ENCODE measurements at places on chromosomes 4 and X.

DNA sequence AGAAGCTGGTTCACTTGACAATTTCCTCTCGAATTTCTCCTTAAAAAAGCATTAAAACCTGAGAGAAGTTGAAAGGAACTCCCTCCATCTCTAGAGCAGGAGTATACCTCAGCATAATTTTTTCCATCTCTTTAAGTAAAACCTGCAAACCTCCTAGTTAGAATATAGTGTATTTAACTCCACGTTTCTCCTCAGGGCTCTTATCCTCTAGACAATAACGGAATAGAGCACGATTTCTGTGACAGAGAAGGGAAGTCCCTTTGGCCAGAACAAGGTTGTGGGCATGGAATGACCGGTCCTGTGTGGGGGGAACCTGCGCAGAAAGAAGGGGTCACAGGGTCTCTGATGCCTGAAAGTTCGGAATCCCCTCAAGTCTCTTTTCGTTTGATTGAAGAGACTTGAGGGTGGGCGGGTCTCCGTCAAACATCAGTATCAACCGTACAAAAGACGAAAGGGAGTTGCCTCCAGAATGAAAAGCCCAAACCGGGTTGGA, 697 bp downstream of the ZNF280C start:
- DNase-seq: no peak

- no peak for DNase-seq
Observed at GRCh38 chr4:103400405-103400804, 202.3 kb upstream of the CENPE start.

- DNase-seq: no peak
Observed at GRCh38 chr4:128917781-128918180, 108.3 kb downstream of the JADE1 start.

- no peak for DNase-seq
Observed at GRCh38 chrX:29348288-29348687, 761.0 kb downstream of the IL1RAPL1 start.

GRCh38 chr4:1716065-1716945, 4.2 kb upstream of the SLBP start:
- DNase-seq: no peak

GRCh38 chr4:41832961-41833360, 84.4 kb upstream of the PHOX2B start:
- no peak for DNase-seq

DNA sequence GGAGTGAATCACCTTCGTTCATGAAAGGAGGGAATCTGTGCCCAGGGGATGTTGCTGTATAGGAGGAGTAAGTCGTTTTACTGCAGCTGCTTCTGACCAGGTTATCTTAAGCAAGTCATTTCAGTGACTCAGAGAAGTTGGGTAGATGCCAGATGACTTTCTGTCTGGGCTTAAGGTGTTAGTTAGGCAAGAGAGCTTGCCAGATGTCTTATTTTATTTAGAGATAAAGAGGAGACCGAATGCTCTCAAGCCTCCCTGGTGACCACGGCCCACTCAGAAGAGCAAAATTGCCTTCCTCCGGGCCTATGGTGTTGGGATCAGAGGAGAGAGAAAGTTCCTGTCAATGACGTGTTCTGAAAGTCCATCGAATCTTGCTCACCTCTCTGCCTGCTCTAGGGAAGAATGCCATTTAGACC, 16.3 kb upstream of the ZNF827 start:
- no peak for DNase-seq

DNA sequence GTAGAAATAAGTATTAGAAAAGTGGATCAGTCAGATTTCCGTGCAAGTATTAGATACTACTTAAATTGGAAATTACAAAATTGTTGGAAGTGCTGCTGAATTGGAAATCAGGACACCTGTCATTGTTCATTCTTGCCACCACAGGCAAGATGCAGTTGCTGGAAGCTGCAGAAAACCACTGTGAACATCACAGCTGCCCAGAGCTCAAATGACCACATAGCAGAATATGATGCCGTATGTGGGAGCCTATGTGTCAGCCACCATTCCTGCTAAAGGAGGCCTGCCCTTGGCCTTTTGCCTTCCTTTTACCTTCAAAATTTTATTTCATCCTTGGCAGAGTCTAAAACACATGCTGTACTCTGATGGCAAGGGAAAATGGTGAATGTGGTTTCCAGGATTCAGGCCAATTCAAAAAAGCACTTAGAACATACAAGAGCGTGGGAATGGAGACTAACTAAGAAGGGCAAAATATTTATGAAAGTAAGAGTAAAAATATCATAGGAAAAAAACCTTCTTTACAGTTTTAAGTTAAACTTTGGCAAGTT, 1005.5 kb upstream of the GRID2 start:
- DNase-seq: no peak

- no peak for DNase-seq
Observed at GRCh38 chr4:118032691-118033090, 1.6 kb upstream of the NDST3 start.

DNA sequence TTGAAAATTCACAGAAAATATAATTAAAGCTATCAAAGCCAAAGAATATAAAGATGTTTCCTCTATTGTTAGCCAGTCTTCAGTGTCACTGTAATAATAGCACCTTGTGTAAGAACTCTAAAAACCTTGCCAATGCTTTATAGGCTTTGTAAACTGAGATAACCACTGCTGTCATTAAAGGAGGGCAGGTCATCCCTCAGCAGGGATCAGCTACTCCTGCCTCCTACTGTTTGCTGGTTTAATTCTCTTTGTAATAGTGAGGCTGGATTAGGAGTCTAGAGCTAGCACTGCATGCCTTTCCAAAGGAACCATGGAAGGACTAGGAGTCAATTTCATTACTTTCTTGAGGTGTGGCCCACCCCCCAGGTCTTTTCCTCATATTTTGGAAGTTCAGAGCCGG, 46.2 kb downstream of the FHIP1A start:
- no peak for DNase-seq

GRCh38 chr4:152535360-152535902, 461 bp downstream of the FBXW7 start:
- no peak for DNase-seq

DNA sequence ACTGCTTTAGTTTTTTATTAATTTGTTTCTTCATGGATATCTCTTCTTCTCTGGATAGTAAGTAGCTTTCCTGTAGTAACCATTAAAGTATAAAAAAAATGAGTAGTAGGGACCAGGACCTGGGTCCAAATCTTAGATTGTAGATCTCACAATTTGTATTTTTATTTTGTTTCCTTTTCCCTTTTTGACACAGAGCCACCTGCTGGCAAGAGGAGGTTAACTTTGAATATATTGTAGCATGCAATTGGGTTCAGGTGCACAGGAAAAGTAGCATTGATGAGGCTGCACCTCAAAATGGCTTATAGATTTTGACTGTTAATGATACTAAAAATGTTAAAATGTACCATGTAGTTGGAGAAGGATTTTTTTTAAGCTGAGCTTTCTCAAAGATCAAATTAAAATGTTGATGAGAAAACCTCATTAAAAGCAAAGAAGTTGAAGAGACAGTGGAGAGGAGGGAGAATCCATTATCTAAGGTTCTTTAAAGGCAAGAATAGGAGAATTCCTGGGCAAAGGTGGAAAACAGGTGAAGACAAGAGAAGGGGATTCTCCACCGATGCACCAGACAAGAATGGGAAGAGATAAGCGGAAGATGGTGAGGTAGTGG, 48.3 kb upstream of the HPGDS start:
- DNase-seq: no peak

- DNase-seq: no peak
Observed at GRCh38 chrX:4994855-4995254, 1233.8 kb downstream of the NLGN4X start.

DNA sequence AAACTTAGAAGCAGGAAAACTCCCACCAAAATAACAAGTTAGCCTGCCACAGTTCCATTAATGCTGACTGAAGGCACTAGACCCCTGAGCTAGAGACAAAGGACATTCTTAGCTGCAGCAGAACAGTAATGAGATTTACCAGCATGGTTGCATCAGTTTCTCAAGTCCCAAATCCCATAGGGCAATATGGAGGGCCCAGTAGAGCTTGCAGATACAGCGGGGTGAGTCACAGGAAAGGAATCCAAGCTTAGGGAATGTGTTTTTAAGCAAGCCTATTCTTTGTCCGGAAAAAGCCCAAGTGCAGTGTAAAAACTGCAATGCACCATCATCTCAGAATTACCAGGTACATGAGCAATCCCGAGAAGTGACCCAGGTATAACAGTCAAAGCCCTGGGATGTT, 51.3 kb upstream of the EXOC1L start:
- DNase-seq: no peak

GRCh38 chr4:94115687-94116086, 92.0 kb upstream of the SMARCAD1 start:
- no peak for DNase-seq

DNA sequence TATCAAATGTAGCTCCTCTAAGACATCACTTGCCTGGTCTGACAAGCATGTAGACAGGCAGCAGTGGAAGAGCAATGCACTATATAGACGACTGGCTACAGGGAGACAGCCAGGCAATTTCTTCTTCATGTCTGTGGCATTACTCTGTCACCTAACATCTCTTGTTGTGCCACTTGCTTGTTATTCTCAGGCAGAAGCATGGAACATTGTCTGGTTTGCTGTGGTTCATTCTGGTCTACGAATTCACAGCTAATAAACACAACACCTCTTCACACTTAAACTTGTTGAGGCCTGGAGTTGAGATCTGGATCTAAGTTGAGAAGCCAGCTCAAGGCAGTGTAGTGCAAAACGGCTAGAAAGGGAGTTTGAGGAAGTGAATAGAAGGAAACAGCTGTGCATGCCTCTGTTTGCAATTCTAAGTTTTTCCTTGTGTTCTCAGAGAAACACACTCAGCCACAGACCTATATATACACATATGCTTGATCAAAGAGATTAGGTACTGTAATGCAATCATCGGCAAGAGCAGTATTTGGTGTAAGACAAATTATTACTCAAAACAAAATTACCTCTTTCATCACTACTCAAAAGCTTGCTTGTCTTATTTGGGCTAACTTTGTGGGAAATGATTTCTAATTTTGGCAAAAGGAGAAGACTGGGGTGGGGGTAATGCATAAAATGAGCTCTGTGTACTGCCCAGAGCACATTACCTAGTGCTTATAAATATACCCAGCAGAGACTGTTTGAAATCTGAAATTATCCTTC, 243.8 kb downstream of the PPP3CA start:
- DNase-seq: no peak

DNA sequence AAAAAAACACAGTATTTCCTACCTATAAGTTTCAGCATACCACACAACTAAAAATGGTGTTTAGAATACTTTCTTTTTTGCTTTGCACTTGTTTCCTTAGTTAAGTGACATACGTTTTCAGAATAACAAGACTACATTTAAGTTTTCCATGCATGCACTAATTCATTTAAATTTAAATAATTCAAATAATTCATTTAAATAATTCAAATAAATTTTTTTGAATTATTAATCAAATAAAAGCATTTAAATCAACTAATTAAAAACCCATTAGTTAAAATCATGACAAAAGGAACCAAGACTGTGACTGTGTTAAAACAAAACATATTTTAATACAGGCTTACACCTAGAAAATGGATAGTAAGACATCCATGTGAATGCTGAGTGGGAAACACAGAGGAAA, 12.8 kb downstream of the ANXA5 start:
- no peak for DNase-seq

DNA sequence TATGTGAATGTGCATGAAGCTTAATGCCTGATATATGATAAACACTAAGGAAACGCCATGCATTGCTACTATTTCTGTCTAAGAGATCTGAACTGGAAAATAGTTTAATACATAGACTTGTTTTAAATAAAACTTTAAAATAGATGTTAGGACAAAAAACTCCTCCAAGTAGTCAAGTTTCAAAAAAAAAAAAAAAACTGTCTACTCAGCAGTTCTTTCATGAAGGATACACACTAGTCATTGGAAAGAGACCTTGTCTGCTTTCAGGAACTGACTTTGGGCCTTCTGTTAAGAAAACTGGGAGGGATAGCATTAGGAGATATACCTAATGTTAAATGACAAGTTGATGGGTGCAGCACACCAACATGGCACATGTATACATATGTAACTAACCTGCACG, 138.4 kb downstream of the ANTXR2 start:
- no peak for DNase-seq
